ENCODE measurements at places on chromosomes 1 and 21.
A peak's percentile ranks its signal among the peaks of the same experiment; 100 is the strongest.

- DNase-seq: no peak
These were observed 164.2 kb downstream of the HIVEP3 start for GRCh38 chr1:41754540-41754939.

GRCh38 chr21:36784947-36785346 is 86.0 kb downstream of the SIM2 start:
- no peak for DNase-seq

DNA sequence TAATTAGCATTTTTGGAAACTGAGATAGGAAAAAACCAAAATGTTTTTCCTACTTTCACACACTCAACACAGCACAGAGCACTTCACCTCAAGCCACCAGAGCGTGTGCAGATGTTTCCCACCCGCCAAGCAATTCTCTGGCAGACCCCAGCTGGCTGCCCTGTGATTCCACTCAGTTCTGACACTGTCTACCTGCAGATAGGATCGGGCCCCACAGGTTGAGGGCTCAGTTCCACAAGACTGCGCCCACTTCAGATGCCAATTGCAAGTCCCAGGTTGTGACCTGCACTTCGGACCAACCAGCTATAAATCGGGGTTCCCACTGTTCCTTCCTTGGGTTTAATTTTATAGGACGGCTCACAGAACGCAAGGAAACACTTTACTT is 9.9 kb downstream of the KIAA1614 start:
- no peak for DNase-seq

GRCh38 chr1:30035522-30036228 is 687.7 kb downstream of the MATN1 start:
- no peak for DNase-seq

GRCh38 chr1:165954940-165955339 is 127.5 kb downstream of the UCK2 start:
- no peak for DNase-seq

DNA sequence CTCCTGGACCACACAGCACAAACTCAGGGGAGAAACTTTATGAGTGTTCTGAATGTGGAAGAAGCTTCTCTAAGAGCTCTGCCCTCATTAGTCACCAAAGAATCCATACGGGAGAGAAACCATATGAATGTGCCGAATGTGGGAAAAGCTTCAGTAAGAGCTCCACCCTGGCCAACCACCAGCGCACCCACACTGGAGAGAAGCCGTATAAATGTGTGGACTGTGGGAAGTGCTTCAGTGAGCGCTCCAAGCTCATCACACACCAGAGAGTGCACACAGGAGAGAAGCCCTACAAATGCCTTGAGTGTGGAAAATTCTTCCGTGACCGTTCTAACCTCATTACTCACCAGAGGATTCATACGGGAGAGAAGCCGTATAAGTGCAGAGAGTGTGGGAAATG is 22.5 kb downstream of the ZSCAN20 start:
- DNase-seq: no peak

GRCh38 chr1:20184997-20185833 is 681 bp upstream of the UBXN10 start:
- DNase-seq: no peak

DNA sequence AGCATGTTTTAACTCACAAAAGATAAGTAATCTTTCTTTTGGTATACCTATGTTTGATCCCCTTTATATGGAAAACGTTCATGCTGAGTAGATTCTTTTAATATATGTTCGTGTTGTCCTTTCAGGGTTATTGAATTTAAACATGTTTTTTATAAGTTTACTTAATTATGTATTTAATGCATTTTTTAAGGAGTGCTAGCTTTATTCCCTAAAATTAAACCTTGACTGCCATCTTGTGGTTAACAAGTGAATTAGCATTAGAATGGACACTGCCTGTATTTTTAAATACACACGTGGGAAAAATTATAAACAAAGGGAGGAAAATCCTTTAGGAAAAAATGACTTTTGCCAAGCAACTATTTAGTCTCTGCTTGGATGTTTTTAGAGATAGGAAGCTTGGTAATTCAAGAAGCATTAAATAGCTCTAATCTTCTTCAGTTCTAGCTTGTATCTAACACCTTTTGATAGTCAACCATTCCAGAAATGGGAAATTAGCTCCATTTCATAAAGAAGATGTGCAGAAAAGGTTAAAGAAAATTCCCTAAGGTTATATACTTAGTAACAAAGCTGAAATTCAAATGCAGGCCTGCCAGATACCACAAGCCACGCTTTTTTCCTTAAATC is 43.0 kb downstream of the UBE2U start:
- no peak for DNase-seq

GRCh38 chr1:152880907-152881306 is 2.8 kb downstream of the SMCP start:
- no peak for DNase-seq

GRCh38 chr1:68919075-68919474 is 422.2 kb upstream of the DEPDC1 start:
- DNase-seq: no peak

DNA sequence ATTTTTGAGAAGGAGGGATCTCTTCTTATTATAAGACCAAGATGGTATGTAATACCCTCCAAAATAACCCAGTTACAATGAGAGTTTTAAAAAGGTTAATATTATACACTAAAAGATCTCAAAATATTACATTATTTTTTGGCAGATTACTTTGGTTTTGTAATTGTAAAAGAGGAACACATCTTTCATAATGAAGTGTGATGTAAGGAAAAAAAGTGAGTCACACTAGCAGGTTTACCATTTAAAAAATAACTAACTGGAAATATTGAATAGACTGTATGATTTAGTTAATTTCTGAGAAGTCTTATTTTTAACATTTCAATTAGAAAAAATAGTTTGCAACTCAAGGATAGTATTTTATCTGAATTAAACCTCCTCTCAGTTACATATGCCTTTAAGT is 1.1 kb downstream of the F5 start:
- no peak for DNase-seq

DNA sequence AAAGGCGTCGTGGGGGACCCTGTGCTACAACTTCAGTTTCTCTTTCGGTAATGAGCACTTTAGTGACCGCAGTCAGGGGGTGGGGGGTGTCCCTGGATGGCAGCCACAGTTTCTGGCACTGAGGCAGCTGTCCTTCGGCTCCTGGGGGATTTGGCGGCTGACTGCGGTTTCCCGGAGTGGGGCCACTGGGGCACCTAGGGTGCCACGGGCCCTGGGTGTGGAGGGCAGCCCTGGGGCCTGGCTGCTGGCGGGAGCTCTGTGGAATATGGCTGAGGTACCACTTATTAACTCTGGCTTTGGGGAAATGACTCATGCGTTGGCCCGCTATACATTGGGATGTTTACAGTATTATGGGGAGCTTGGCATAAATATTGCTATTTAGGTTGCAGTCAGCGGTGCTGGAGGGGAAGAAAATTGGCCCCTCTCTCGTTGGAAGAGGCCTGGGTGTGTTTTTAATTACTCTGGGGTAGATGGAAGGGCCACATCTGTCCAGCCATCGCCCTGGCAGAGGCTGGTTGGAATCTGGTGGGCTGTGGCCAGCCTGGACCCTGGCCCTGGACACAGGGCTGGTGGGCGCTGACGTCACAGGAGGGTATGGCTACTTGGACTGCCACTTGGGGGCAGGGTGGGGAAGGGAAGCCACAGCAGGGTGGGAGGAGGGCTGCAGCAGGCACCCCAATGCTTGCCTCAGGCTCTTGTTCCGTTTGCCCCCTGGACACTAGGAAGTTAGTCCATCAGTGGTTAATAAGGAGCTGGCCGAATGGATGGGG is 2.0 kb downstream of the EPHB2 start:
- no peak for DNase-seq

- no peak for DNase-seq
These were observed 24.6 kb upstream of the CDK11A start for GRCh38 chr1:1748686-1749321.

DNA sequence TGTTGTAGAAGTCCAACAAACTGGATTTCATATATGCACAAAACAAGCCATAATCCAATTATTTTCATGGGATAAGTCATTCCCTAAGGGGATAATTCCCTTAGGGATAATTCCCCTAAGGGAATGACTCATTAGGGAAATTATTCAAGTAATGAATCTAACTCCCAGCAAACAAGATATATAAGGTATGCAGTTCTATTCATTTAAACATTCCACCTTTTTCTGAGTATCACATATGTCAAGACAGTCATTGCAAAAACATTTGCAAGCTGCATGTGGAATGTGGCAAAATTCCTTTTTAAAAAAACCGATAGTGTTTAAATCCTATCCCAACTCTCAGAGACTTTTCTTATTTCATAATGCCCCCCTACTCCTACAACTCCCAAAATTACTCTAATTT is 131.2 kb downstream of the AKT3 start:
- DNase-seq: no peak

DNA sequence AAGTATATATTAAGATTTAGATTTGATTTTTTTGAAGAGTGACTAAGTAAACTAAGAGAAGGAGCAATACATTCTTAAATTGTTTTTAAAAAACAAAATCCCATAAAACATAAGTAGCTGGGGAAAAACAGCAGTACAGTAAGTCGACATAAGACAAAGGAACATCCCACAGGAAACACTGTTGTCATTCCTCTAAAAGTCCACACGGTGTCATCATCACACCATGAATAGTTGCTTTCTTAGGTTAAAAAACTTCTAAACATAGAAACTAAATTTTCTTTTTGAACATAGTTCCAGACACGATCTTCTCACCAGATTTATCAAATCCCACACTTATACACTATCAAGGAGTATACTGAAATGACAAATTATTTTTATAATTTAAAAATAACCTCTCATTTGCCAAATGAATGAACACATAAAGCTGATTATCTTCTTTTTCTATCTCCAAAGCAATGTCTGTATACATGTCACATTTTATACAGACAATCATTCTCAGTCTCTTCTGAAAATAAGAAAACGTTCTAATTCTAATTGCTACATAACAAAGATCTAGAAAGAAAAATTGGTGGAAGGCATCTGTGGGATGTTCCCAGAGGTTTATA is 15.8 kb downstream of the ODF2L start:
- peak; percentile 24 for DNase-seq

DNA sequence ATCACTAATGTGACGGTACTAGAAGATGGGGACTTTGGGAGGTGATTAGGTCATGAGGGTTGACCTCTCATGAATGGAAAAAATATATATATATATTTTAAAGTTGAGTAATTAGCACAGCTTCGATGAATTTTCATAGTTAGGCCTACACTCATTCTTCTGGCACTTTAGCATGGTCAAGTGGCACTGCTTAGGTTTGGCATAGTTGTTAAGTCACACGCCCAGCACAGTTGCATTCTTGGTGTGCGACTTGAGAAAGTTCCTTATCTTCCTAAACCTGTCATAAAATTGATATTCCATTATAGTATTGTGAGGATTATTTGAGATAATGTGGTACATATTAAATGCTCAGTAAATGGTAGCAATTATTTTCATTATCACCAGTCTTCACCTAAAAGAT is 47.7 kb downstream of the MAN1A2 start:
- DNase-seq: no peak

- DNase-seq: no peak
These were observed 106.4 kb downstream of the IFI44 start for GRCh38 chr1:78755986-78756385.

DNA sequence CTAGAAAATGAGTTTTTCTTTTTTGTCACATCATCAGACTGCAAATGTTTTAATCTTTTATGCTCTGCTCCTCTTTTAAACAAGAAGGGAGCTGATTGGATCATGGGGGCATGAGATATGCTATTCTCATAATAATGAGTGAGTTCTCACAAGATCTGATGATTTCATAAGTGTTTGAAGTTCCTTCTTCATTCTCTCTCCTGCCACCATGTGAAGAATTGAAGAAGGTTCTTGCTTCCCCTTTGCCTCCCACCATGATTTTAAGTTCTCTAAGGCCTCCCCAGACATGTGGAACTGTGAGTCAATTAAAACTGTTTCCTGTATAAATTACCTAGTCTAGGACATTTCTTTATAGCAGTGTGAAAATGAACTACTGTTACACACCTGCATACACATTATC is 218.2 kb downstream of the NRIP1 start:
- DNase-seq: no peak

DNA sequence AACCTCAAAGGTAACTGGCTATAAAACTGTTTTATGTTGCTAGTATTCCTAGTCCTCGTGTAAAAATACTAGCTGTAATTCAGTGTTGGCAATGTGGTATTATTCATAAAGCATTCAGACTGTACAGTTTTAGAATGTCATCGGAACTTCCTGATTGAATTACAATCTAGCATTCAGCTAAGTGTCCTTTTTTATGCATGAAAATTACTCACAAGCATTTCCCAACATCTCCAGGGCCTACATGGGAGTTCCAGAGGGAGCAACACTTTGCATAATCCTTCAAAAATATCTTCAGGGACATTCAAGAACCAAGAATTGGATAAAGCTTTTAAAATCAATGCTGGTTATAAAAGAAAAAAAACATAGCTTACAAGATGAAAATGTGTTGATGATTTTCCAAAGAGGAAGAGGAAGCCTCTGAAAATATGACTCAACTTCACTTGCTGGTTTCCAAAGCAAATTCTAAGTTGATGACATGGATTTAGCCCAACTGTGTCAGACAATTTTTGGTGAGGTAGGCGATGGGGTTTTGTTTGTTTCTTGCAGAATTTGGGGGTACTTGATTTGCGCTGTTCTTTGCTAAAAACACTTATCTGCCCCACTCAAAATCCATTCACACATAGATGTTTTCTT is 137.8 kb downstream of the SLC44A5 start:
- DNase-seq: no peak

DNA sequence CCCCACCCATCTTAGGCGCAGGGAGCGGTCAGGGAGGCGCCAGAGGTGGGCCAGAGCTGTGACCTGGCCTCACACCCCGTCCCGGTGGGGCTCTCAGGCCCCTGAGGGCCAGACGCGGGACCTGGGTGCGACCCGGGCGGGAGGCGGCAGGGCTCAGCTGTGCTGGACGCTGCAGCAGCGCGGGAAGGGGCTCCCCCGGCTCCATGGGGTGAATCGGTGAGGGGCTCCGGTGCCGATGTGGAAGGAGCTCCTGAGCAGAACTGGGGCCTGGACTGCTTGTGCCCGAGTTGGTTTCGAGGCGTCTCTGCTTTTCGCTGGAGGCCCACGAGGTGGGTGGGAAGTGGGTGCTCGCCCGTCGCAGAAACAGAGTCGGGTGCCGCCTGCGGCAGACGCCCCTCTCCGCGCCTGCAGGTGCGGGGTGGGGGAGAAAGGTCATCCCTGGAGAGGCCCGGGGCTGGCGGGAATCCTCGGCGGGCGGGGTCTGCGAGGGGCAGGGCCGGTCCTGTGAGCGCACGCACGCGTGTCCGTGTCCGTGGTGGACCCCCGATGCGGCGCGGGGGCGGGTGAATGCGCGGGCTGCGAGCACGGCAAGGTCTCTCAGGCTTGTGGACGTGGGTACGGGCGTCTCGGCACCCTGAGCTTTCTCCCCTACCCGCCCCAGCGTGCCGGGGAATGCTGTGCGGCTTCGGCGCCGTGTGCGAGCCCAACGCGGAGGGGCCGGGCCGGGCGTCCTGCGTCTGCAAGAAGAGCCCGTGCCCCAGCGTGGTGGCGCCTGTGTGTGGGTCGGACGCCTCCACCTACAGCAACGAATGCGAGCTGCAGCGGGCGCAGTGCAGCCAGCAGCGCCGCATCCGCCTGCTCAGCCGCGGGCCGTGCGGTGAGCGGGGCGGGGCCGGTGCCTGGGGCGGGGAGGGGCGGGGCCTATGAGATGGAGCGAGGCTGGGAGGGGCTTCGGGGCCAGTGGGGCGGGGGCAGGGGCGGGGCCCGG is 20.4 kb downstream of the AGRN start:
- DNase-seq: no peak
